Activated gamma-delta T cell treated with Interleukin-2 at 50 U/mL for 16 hours (primary cell): ENCODE measurements at places on chromosomes 12 and 14.

- no peak for DNase-seq
Observed at GRCh38 chr14:99040711-99041110, 231.3 kb downstream of the BCL11B start.

DNA sequence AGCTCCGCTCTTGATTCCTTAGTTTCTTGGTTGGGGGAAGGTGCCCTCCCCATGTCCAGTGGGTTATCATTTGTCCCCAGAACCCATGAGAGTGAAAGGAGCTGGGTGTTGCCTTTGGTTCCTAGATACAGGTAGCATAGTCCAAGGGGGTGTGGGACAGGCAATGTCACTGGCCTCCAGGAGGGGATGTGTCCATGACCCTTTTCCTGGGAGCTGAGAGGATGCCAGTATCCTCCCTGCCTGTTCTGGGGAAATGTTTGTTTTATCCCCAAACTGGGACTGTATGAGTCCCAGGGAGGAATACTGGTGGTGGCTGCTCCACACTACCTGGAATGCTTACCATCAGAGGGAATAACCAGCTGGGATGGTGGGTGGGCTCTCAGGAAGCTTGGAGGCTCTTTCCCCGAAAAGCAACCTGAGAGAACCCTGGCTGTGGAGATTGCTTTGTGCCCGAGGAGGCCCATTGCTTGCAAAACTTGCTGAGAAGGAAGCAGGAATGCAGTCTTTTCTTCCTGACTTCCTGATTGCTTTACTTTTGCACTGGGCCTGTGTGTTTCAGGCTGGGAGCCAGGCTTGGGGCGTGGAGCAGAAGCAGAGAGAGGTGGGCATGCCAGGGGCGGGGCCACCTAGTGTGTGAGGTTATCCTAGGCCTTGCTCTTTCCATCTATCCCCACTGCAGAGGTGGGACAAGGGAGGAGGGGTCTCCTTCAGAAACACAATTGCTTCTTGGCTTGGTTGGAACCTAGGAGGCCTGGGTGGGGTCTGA, 715 bp upstream of the SLC10A1 start:
- no peak for DNase-seq

- DNase-seq, result no peak
Observed at GRCh38 chr12:122888232-122888752, 7.6 kb downstream of the VPS37B start.

GRCh38 chr12:43978556-43978955, 142.7 kb downstream of the TMEM117 start:
- DNase-seq, result no peak

- no peak for DNase-seq
Observed at GRCh38 chr12:25558586-25558985, 5.5 kb upstream of the LMNTD1 start.

DNA sequence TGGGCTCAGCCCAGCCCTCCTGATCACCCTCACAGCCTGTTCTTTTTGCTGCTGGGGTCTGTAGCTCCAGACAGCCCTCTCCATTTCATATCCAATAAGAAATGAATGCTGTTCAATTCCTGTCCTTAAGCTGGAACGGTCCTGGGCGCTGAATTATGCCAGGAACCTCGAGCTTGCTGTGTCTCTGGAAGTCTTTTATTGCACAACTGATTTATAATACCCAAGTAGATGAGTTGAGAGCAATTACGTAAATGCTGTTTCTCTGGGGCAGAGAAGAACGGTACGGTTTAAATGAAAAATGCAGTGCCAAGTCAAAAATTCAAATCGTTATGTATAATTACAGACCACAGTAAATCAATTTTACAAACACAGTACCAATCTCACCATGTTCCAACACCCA, 161.0 kb downstream of the SAMD4A start:
- DNase-seq, result no peak

- no peak for DNase-seq
Observed at GRCh38 chr12:55777856-55778255, 34.9 kb downstream of the GDF11 start.

DNA sequence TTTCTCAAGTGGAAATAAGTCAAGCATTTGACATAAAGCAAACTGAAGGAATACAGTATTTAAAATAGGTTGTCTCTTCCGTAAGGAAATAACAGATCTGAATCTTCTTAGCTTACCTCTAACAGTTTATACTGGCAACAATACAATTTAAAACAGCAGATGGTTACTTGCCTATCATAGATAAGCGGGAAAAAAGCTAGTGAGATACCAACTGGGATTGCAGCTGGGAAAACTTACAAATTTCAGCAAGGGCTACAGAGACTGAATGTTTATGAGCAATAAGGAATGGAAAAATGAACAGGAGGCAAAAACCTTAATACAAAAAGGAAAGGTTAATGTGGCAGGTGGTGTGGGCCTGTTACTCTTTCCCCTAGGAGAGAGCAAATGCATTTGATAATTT, 220.0 kb downstream of the RASSF9 start:
- DNase-seq, result no peak

DNA sequence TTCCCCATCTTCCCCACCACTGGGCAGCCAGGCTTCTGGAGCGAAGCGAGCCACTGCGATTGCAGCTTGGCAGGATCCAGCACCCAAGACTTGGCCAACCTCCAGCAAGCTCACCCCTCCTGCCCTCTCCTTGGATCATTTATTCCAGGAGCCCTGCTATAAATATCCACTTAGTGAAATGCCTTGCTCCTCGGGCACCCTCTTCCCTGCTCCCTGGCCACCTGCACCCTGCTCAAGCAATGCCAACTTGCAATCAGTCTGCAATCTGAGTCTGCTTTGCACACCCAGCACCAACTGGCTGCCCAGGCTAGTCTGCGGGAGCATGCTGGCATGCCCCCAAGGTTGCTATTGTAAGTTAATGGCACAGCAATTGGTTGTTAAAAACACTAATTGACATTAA, 666.0 kb downstream of the MED13L start:
- DNase-seq, result no peak

DNA sequence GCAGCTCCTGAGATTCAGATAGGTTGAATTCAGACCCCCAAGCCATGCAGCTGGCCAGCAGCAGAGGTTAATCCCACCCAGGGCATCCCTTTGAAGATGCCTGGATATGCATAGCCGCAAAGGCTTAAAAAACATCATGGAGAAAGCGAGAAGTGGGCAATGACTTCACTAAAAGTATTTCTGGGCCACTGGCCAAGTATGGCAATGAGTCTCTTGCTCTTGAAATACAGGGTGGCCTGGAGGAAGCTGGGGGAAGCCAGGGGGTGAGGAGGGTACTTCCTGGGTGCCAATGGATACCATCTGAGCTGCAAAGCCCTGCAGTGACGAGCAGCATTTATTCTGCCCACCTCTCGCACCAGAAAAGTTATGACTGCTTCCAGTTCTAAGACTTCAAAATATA, 539.3 kb upstream of the TBX3 start:
- no peak for DNase-seq

GRCh38 chr14:33916663-33917565, 34.0 kb downstream of the EGLN3 start:
- DNase-seq, result no peak

- DNase-seq, result no peak
Observed at GRCh38 chr12:92847368-92847767, 81.7 kb downstream of the EEA1 start.

GRCh38 chr12:83067981-83068380, 381.3 kb downstream of the TMTC2 start:
- no peak for DNase-seq

GRCh38 chr14:58066115-58066514, 85.9 kb downstream of the ARMH4 start:
- DNase-seq, result no peak

DNA sequence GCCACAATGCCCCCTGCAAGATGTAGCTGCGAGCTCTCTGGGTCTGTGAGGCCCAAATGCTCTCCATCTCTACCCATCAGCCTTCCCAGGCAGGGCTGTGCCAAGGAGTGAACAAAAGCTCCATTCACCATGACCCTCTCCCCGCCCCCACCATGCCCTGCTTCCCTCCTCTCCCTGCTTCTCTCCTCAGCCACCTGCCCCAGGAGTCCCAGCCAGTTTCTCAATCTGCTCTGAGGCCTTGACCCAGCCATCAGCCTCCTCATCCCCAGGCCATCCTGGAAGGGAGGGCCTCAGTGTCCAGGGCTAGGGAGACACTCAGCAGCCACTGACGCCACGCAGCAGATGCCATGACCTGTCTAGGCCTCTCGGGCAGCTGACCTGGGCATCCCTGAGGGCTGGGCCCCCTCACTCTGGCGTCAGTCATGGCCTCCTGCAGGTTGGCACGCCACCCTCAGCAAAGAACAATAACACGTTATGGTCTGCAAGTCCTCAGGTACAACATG, 8.5 kb upstream of the KRT5 start:
- DNase-seq, result no peak

- no peak for DNase-seq
Observed at GRCh38 chr12:5506295-5506694, 74.4 kb downstream of the NTF3 start.

DNA sequence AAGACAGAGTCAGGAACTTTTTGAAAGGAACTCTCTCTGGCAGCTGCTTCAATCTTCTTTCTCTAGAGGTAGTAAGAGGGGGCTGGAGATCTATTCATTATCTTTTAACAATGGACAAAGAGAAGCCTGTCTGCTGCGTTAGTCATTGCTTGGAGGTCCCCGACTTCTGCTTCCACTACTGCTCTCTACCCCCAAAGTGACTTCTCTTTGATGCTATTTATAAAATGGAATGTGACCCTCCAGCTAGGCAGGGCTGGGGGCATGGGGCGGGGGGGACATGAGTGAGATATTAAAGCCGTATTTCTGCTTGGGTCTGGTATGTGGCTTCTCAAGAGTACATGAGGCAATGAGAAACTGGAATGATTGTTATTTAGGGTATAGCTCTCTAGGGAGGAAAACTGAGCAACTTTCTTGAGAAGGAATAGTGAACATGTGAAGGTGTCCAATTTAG, 41.4 kb upstream of the NUDT4 start:
- no peak for DNase-seq

GRCh38 chr14:77143071-77143470, 1.5 kb upstream of the ZDHHC22 start:
- no peak for DNase-seq

- no peak for DNase-seq
Observed at GRCh38 chr12:105487963-105488362, 157.5 kb downstream of the C12orf75 start.

GRCh38 chr12:105670672-105671071, 340.2 kb downstream of the C12orf75 start:
- no peak for DNase-seq

DNA sequence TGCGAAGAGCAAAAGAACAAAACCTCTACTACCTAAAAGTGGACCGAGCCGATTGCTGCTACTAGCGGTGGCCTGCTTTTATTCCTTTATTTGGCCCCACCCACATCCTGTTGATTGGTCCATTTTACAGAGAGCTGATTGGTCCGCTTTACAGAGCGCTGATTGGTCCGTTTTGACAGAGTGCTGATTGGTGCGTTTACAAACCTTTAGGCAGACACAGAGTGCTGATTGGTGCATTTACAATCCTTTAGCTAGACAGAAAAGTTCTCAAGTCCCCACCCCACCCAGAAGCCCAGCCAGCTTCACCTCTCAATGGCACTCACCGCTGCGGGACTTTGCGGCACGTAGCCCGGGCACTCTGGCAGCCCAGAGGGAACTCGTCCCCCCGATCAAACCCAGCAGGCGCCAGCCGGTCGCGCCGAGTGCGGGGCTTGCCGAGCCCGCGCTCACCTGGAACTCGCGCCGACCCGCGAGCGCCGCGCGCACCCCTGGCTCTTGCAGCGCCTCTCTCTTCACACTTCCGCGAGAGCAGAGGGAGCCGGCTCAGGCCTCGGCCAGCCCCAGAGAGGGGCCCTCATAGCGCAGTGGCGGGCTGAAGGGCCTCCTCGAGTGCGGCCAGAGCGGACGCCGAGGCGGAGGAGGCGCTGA, 8.7 kb upstream of the FGD4 start:
- DNase-seq, result no peak

DNA sequence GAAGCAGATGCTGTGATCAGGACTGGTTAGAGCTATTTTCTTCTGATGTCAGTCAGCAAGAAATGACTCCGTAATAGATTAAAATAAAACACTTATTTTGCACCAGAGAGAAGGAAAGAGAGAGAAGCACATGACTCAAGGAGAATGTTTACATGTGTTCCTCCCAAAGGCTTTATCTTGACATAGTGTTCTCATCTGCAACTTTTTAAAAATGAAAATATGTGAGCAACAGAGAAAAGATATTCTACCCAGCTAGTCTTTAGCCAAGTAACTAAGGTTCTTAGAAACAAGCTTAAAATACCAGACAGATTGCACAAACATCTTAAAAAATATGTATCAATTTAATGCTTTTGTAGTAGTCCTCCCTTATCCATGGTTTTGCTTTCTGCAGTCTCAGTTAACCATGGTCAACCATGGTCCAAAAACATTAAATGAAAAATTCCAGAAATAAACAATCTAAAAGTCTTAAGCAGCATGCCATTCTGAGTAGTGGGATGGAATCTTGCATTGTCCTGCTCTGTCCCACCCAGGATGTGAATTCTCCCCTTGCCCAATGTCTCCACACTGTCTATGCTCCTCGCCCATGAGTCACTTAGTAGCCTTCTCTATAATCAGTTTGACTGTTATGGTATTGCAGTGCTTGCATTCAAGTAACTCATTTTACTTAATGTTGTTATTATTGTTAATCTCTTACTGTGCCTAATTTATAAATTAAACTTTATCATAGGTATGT, 9.9 kb downstream of the SERPINA10 start:
- DNase-seq, result no peak

- DNase-seq, result no peak
Observed at GRCh38 chr14:89175881-89176799, 240.9 kb downstream of the FOXN3 start.

GRCh38 chr12:57679697-57680096, 14.2 kb upstream of the OS9 start:
- DNase-seq, result no peak

DNA sequence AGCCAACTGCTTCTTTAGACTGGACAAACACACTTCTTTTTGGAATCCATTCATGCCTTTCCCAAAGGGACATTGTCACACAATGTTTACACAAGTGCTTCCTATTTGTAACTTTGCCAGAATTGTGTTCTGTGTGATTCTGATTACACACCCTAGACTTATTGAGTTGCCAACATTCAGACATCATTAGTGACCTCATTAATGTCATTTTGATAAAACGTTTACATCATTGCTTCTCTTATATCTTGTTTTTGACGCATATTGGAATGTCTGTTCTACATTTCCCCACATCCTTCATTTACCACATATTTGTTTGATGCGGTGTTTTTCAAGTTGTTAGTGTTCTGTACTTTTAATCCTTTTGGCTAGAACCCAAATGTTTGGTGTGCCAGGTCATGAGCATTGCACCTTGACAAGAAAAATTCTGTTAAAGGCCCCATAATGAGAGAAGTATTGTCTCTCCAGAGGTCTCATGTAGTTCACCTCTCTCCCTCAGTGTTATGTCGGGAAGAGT, 305.5 kb downstream of the AEBP2 start:
- DNase-seq, result no peak
